Fibroblast of skin of right biceps (primary cell): ENCODE measurements at places on chromosomes 4 and X.

- DNase-seq = no peak
These were observed 1833.2 kb upstream of the PCDH7 start for GRCh38 chr4:28886934-28887333.

- peak; percentile 49 for DNase-seq
These were observed 119.9 kb downstream of the FAM13A start for GRCh38 chr4:88937081-88937480.

- DNase-seq = no peak
These were observed 23.8 kb downstream of the PPP1R2C start for GRCh38 chrX:42754115-42754514.

DNA sequence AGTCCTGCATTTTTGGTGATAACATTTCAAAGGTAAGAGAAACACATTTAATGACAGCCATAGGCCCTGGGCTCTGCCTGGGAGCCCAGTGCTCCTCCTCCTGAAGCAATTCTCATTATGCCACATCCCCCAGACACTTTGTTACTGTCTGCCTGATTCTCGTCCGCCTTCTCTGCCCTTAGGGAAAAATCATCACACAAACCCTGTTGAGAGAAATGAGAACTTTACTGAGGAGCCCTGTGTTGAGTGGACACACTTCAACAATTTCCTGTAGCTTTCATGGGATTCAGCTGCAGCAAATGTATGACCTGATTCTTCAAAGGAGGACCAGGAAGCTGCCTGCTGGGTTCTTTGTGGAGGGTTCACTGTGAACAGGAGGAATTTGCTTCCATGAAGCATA lies 566.5 kb upstream of the FRG1 start:
- DNase-seq = no peak

- no peak for DNase-seq
These were observed 75.9 kb upstream of the CITED1 start for GRCh38 chrX:72381439-72382201.

- no peak for DNase-seq
These were observed 683.2 kb upstream of the GNPDA2 start for GRCh38 chr4:45409536-45409935.

- peak; percentile 83 for DNase-seq
These were observed 78.1 kb downstream of the RLIM start for GRCh38 chrX:74536152-74536831.
